Spinal cord (tissue), 10 donors: ENCODE measurements at places on chromosomes 12 and 14. TPM values are rescaled to one million over a fixed set of nuclear protein-coding genes. Genes with fewer than 3 reads are reported as not detected.

Gene SIX6
- total RNA-seq: 0.11 TPM

DNA sequence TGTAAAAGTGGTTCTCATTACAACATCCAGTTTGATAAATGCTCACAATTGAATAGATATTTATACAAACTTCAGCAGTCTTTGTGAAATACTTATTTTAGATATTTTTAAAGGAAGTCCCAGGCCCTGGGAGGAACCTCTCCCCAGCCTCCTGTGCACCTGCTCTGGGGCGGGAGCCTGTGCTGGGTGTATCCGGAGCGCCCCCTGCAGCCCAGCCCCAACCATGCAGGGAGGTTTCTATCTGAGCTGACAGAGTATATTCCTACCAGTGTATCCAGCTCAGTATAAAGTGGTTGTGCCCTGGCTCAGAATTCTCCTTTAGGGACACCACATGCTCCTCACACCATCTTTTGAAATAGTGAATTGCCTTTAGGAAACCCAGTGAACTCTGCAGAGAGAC, 851.8 kb downstream of the TMEM121 start:
- no peak overlapping the region for H3K27ac ChIP-seq
- H3K4me1 ChIP-seq: no peaks in the 10 kb centered on the region
- H3K36me3 ChIP-seq: no peaks in the 10 kb centered on the region
- no peaks in the 10 kb centered on the region for H3K27me3 ChIP-seq
- DNase-seq: no peak

Gene LRRC10
- total RNA-seq: not detected

DNA sequence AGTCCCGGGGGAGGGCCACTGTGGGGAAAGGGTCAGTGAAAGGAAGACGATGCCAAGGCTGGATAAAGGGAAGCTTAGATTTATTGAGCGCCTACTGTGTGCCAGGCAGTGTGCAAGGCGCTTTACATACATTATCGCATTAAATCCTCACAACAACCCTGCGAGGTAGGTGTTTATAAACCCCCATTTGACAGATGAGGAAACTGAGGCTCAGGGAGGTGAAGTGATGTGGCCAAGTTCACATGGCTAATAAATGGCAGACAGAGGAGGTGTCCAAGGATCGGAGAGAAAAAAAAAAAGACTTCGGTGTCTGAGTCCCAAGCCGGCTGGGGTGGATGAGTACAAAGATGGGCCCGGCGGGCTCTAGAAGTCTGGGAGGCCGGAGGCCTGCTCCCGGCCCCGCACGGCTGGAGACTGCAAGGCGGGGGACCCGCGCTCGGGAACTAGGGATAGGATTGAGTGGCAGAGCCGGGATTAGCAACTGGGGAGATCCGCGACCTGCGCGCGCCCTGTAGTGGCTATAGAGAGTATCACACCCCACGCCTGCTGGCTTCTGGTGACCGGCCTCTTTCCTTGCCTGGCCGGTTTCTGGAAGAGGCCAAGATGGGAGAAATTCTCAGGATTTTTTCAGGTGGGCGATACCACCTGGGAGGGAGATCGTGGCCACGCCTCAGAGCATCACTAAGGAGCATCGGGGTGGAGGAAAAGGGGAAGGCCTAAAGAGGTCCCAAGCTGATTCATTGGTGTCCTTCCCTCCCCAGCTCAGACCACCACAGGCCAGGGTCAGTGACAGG, 3.9 kb downstream of the DDN start:
- H3K36me3 ChIP-seq: no peaks in the 10 kb centered on the region
- DNase-seq: peak; percentile 90
- H3K4me3 ChIP-seq: peak overlapping the region; percentile 9
- H3K4me1 ChIP-seq: peaks cover 42% of the 10 kb centered on the region
- peaks cover 79% of the 10 kb centered on the region for H3K27me3 ChIP-seq
- H3K27ac ChIP-seq: no peak overlapping the region

Gene SLC7A8
- 18.9 TPM for total RNA-seq

- no peak overlapping the region for H3K27ac ChIP-seq
- H3K36me3 ChIP-seq: no peaks in the 10 kb centered on the region
- no peak overlapping the region for H3K4me3 ChIP-seq
- H3K27me3 ChIP-seq: no peaks in the 10 kb centered on the region
- no peak for DNase-seq
- peaks cover 23% of the 10 kb centered on the region for H3K4me1 ChIP-seq
Measured at GRCh38 chr14:95307402-95308041, 12.2 kb downstream of the CLMN start.

GRCh38 chr12:94208622-94208966, 60.2 kb downstream of the PLXNC1 start:
- H3K27me3 ChIP-seq: no peaks in the 10 kb centered on the region
- no peaks in the 10 kb centered on the region for H3K4me1 ChIP-seq
- no peaks in the 10 kb centered on the region for H3K36me3 ChIP-seq
- no peak overlapping the region for H3K4me3 ChIP-seq

GRCh38 chr14:105861985-105862465, 335.6 kb downstream of the TMEM121 start:
- no peak for DNase-seq
- no peaks in the 10 kb centered on the region for H3K27me3 ChIP-seq
- no peaks in the 10 kb centered on the region for H3K4me1 ChIP-seq
- H3K4me3 ChIP-seq: no peak overlapping the region
- no peak overlapping the region for H3K27ac ChIP-seq
- no peaks in the 10 kb centered on the region for H3K36me3 ChIP-seq

Gene PCED1B
- total RNA-seq: 0.55 TPM

- H3K27ac ChIP-seq: no peak overlapping the region
- H3K36me3 ChIP-seq: peaks cover 3% of the 10 kb centered on the region
- no peaks in the 10 kb centered on the region for H3K4me1 ChIP-seq
- no peak for DNase-seq
- no peak overlapping the region for H3K4me3 ChIP-seq
- no peaks in the 10 kb centered on the region for H3K27me3 ChIP-seq
Measured at GRCh38 chr12:50751948-50752721, 11.8 kb upstream of the ATF1 start.

DNA sequence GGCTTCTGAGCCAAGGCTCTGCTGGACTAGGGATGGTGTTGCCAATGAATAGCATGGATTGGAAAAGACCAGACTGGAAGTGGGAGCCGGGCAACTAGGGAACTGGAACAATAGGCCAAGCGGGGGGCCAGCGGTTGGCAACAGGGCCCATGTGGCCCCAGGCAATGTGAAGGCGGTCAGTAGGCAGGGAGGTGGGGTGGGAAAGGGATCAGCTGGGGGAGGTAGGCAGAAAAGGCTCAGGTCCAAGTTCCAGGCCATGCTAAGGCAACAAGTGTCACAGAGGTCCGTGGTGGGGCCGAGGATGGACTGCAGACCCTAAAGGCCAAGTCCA, 14.9 kb upstream of the MLXIP start:
- H3K4me3 ChIP-seq: no peak overlapping the region
- peaks cover 36% of the 10 kb centered on the region for H3K4me1 ChIP-seq
- DNase-seq: no peak
- H3K27ac ChIP-seq: peak overlapping the region; percentile 82
- H3K27me3 ChIP-seq: no peaks in the 10 kb centered on the region

DNA sequence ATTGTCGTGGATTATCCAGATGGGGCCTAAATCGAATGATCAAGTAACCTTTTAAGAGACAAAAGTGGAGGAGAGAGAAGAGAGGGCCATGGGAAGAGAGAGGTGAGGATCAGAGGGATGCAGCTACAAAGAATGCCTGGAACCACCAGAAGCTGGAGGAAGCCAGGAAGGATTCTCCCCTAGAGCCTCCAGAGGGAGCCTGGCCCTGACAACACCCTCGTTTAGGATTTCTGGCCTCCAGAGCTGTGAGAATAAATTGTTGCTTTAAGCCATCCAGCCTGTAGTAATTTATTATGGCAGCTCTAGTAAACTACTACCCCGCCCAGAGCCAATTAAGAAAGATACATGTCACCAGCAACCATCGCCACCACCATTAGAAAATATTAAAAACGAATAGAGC, 46.2 kb upstream of the GSC start:
- H3K36me3 ChIP-seq: no peaks in the 10 kb centered on the region
- H3K27me3 ChIP-seq: peaks cover 2% of the 10 kb centered on the region
- no peak for DNase-seq
- H3K4me3 ChIP-seq: no peak overlapping the region

- DNase-seq: no peak
- H3K27me3 ChIP-seq: no peaks in the 10 kb centered on the region
- no peaks in the 10 kb centered on the region for H3K4me1 ChIP-seq
- no peak overlapping the region for H3K4me3 ChIP-seq
Measured at GRCh38 chr14:51167587-51168214, 72.3 kb upstream of the TMX1 start.

Gene KRT74
- total RNA-seq: not detected

GRCh38 chr12:113097716-113098440, 37.7 kb downstream of the RASAL1 start:
- H3K36me3 ChIP-seq: peaks cover 48% of the 10 kb centered on the region
- peak overlapping the region; percentile 94 for H3K27ac ChIP-seq
- peak; percentile 98 for DNase-seq

- no peak overlapping the region for H3K4me3 ChIP-seq
- no peak for DNase-seq
- no peaks in the 10 kb centered on the region for H3K27me3 ChIP-seq
- no peaks in the 10 kb centered on the region for H3K36me3 ChIP-seq
- no peak overlapping the region for H3K27ac ChIP-seq
Measured at GRCh38 chr14:96130854-96131253, 73.8 kb upstream of the BDKRB2 start.

Gene TESPA1
- 0.44 TPM for total RNA-seq

GRCh38 chr12:109725321-109726105, 11.9 kb downstream of the FAM222A start:
- H3K4me1 ChIP-seq: peaks cover 100% of the 10 kb centered on the region
- no peak overlapping the region for H3K4me3 ChIP-seq
- peak overlapping the region; percentile 93 for H3K27ac ChIP-seq

DNA sequence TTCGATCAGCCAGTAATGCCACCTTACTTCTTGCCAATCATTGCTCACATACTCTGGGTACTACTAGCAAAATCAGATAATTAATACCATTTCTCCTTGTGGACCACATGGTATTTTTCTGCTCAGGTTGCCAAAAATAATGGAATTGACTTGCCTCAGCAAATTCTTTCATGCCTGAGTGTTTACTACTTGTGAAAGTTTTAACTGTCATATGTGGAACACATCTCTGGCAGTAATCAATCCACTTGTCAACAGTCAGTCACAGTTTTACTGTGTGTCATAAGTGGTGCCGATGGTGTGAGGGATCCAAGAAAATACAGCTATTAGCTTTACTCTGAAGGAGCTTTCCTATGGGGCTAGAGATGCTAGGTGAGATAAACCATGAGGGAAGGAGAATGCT, 55.3 kb upstream of the ATF1 start:
- H3K4me1 ChIP-seq: no peaks in the 10 kb centered on the region
- peaks cover 36% of the 10 kb centered on the region for H3K36me3 ChIP-seq
- H3K27ac ChIP-seq: no peak overlapping the region
- no peak overlapping the region for H3K4me3 ChIP-seq

GRCh38 chr12:32343496-32343895, 55.9 kb upstream of the FGD4 start:
- no peak for DNase-seq
- H3K4me1 ChIP-seq: no peaks in the 10 kb centered on the region
- no peaks in the 10 kb centered on the region for H3K27me3 ChIP-seq
- H3K36me3 ChIP-seq: peaks cover 6% of the 10 kb centered on the region
- H3K27ac ChIP-seq: no peak overlapping the region

Gene ADAM20
- 1.7 TPM for total RNA-seq

- H3K27ac ChIP-seq: no peak overlapping the region
- DNase-seq: no peak
- H3K4me1 ChIP-seq: no peaks in the 10 kb centered on the region
Measured at GRCh38 chr14:29446971-29447370, 480.7 kb downstream of the PRKD1 start.

Gene ESRRB
- 0.99 TPM for total RNA-seq

- H3K36me3 ChIP-seq: no peaks in the 10 kb centered on the region
- H3K27ac ChIP-seq: no peak overlapping the region
- H3K4me3 ChIP-seq: no peak overlapping the region
Measured at GRCh38 chr12:92370828-92371227, 225.2 kb upstream of the BTG1 start.

Gene PGF
- 23.0 TPM for total RNA-seq

- no peak for DNase-seq
- H3K27me3 ChIP-seq: no peaks in the 10 kb centered on the region
- no peak overlapping the region for H3K27ac ChIP-seq
Measured at GRCh38 chr14:78788467-78789360, 618.5 kb downstream of the NRXN3 start.

DNA sequence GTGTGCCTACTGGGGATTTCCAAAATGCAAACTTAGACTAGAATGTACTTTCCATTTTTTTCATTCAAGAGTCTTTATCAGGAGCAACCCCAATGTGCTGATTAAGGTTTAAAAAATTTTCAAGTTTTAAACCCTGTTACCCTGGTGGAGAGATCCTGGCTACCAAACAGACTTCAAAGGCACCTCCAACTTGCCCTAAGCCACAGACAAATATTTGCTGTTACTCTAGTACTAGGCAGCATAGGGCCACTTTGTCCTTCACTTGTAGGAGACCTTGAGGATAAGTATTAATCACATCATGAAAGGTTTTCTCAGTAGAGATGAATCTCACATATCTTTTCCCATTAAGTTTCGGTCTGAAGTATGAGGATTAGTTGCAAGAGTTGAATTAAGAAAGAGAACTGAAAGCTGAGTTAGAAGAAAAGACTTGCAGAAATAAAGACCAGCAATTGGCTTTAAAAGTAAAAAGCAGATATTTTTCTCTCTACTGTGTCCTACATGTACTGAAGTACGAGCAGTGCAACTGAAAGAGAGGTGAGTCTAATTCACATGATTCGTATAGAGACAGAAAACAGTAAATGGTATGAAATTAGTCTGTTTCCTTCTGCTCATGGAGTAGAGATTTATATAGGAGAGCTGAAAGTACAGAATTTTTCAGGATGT, 28.3 kb downstream of the NTN4 start:
- H3K27ac ChIP-seq: no peak overlapping the region
- DNase-seq: no peak
- no peaks in the 10 kb centered on the region for H3K36me3 ChIP-seq
- no peaks in the 10 kb centered on the region for H3K27me3 ChIP-seq

DNA sequence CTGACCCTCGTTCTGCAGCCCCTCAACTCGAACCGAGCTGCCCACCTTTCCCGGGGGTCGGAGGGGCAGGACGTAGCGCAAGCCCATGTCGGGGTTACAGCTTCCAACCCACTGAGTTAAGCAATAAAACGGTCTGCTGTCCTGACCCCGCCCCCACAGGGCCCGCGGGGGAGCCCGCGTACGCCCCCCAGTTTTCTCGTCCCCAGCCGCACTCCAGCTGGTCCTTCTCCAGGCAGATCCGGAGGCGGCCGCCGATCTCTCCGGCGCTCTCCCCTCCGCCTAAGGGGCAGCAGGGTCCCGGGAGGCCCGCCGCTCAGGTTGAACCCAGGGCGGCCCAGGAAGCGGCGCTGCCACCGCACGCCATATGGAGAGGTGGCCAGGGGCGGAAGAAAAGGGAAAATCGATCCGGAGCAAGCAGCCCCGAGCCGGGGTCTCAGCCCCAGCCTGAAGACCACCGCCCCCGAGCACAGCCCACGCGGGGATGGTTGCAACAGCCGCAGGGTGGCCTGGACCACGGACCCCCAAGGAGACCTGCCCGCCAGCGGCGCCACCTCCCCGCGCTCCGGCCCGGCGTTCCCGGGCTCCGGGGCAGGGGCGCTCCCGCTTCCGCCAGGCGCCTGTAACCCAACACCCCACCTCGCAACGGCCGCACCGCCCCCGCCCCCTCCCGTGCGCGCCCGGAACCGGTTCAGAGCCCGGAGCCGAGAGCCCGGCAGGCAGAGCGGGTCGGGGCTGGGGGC, 760 bp downstream of the ACTN1 start:
- peak overlapping the region; percentile 87 for H3K27ac ChIP-seq
- peak; percentile 24 for DNase-seq
- H3K4me1 ChIP-seq: peaks cover 38% of the 10 kb centered on the region
- peaks cover 5% of the 10 kb centered on the region for H3K36me3 ChIP-seq
